ENCODE measurements at places on chromosomes 7 and 10.

GRCh38 chr7:100122067-100122466 is 2.6 kb downstream of the CNPY4 start:
- no peak for DNase-seq

- no peak for DNase-seq
Observed at GRCh38 chr7:146455091-146455655, 338.6 kb downstream of the CNTNAP2 start.

- DNase-seq = no peak
Observed at GRCh38 chr10:113922787-113923570, 68.5 kb downstream of the NHLRC2 start.

DNA sequence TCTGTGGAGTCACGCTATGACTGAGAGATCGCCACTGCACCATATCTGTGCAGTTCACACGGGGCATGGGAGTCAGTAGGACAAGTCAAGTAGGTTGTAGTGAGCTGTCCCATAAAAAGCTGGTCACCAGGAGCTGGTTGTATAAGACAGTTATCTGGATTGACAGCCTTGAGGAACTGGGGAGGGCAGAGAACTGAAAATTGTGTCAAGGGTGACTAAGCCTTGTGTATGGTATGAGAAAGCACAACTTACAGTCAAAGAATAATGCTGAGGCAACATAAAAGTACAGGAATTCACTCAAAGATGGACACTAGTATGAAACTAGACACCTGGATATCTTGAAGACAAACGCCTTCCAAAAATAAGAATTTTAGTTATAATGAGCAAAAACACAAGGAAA is 564.9 kb downstream of the POM121L12 start:
- no peak for DNase-seq

DNA sequence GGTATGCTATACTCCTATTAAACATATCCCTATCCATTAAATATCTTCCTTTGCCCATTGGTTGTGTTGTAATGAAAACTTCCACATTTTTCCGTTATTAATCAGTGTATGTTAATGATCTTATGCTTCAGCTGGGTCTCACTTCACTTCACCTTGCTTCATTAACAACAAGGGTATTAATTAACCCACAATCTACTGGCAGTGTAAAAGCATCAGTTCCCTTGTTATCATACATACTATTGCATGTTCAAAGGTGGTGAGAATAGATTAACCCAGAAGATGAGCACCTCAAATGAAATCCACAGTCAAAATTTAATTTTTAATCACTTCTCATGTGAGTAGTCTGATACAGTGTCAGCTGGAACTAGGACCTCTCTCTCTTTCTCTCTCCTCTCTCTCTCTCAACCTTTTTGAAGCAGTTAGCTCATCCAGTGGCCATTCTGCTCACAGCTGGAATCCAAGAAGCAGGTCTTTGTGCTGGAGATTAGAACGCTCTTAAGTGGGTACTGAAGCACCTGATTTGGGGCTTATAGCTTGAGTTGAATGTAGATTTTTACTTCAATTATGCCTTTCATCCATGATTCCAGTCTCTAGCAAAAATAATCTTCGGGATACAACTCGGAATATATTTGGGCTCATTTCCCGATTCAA is 172.3 kb downstream of the RAPGEF5 start:
- DNase-seq = no peak

DNA sequence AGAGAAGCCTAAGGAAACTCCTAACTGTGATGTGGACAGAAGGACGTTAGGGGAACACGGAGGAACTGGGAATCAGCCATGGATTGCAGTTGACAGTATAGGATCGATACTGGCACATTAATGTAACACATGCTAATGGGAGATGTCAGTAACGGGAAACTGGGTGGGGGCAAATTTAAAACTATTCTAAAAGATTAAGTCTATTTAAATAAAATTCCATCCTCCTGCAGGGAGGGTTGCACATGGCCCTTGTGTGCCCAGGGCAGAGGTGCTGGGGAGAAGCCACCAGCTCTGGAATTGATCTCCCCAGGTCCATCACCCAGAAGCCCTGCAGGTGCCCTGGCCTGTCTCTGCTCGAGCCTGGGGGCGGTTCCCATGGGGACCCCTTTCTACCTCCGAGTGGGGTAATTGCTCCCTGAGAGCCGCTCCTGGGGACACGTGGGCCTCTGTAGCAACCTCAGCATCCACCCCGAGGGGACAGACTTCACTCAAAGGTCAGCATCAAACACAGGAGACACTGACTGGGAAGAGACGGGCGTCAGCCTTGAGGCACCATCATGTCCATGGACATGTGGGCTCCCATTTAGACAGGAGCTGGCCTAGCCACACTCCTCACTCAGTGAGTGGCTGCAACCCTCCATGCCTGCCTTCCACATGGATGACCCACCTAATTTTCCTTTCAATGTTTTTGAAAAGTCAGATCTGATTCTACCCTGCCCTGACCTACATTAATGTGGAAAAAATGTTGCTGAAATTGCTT is 21.1 kb downstream of the SCART1 start:
- DNase-seq = no peak

- DNase-seq = no peak
Observed at GRCh38 chr10:111116762-111117445, 40.1 kb downstream of the ADRA2A start.

GRCh38 chr7:15291699-15292098 is 270.1 kb downstream of the AGMO start:
- no peak for DNase-seq

GRCh38 chr7:27603813-27604212 is 58.9 kb downstream of the HIBADH start:
- no peak for DNase-seq

DNA sequence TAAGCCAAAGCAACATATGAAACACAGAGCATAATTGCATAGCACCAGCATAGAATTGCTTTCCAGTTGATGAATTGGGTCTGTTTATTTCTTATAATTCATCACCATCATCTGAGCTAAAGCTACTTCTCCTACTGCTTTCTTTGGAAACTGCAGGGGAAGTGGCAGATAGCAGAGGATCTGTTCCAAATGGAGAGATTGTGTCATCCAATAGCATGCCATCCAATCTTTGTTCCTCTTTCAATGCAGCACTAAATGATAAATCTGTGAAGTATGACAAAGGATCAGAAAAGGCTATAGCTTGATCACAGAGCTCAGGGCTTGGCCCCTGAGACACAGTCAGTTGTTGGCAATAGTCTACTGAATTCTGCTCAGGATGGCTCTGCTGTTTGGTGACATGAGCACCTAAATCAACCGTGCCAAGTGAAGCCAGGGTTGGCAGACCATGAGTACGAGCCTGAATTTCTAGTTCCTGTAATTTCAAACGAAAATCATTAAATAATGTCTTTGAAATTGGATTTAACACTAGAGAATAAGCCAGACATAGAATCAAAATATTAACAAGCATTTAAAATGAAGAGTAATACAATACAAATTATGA is 90.0 kb downstream of the TFEC start:
- DNase-seq = no peak

- no peak for DNase-seq
Observed at GRCh38 chr7:4882169-4883032, 1.1 kb downstream of the RADIL start.

DNA sequence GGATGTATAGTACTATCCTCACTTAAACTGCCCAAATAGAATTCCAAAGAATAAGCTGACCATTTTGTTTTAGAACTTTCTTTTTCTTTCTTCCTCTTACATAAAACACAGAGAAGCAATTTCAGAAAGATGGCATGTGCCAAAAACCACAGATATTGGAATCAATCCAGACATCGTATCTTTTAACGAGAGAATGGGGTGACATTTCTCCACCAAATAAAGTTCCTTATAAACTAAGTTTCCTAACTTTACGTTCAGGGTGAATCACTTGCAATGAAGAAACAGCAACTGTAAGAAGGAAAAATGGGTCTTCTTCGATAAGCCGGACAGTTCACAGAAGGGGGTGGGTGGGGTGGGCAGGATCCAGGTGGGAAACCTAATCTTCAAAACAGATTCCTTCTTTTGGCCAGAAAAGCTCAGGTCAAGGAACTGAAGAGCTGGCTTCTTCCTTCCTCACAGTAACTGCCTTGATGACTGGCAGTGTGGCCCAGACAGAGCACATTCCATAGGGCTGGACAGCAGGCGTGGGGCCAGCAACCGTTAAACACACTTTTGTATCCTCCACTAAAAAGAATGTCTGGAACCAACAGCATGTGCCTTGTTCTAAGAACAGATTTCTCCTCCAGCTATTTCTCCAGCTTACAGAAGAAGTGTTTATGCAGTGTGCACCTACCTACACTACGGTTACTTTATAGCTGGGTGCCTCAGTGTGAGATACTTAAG is 31.5 kb downstream of the CREB3L2 start:
- no peak for DNase-seq

- DNase-seq = no peak
Observed at GRCh38 chr7:77254429-77254828, 54.8 kb upstream of the FGL2 start.

DNA sequence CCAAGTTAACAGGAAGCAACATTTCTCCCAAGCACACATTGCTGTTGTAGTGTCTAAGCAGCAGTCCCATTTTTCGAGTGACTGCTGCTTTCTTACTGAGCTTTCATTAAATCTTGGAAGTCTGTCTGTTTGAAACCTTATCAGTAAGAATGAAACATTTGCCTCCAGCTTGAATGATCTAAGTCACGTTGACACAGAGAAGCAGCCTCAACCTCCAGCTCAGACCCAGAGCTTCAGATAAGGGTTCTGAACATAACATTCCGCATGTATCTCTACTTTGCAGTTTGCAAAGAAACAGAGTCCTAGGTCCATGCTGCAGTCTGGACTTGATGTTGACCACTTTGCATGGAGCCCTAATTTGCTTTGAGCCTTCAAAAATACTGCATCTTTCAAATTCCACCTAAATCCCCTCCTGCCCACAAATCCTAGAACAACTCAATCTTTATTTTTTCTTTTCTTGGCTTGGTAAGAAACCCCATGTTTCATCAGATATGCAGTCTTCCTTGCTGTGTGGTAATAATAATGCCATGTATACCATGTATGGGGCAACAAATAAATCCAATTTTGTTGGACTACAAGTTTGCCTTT is 698.7 kb upstream of the IGFBP3 start:
- no peak for DNase-seq

- DNase-seq = no peak
Observed at GRCh38 chr10:113705344-113705652, 25.6 kb downstream of the CASP7 start.

DNA sequence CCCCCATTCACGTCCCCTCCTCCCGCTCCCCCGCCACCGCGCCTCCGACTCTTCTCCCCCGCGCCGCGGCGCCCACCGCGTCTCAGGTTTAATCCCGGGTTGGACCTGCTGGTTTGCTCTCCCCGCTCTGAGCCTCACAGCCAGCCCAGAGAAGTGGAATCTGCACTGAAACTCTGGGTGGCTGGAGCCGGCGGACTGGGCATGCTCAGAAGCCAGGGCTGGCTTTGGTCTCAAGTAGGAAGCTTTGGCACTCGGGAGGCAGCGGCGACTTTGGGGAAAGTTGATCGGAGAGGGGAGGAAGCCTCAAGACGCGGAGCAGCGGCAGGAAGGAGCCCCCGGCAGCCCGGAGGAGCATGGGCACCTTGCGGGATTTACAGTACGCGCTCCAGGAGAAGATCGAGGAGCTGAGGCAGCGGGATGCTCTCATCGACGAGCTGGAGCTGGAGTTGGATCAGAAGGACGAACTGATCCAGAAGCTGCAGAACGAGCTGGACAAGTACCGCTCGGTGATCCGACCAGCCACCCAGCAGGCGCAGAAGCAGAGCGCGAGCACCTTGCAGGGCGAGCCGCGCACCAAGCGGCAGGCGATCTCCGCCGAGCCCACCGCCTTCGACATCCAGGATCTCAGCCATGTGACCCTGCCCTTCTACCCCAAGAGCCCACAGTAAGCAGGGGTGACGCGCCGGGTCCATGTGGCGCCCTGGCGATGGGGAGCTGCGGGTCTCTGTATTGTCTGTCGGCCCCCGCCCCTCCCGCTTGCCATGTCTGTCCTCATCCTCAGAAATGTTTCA is at the start of gene PRKG1:
Gene PRKG1, plus strand, starts transcription at position 250 of the 791 bp plus-strand sequence.
- DNase-seq = no peak

DNA sequence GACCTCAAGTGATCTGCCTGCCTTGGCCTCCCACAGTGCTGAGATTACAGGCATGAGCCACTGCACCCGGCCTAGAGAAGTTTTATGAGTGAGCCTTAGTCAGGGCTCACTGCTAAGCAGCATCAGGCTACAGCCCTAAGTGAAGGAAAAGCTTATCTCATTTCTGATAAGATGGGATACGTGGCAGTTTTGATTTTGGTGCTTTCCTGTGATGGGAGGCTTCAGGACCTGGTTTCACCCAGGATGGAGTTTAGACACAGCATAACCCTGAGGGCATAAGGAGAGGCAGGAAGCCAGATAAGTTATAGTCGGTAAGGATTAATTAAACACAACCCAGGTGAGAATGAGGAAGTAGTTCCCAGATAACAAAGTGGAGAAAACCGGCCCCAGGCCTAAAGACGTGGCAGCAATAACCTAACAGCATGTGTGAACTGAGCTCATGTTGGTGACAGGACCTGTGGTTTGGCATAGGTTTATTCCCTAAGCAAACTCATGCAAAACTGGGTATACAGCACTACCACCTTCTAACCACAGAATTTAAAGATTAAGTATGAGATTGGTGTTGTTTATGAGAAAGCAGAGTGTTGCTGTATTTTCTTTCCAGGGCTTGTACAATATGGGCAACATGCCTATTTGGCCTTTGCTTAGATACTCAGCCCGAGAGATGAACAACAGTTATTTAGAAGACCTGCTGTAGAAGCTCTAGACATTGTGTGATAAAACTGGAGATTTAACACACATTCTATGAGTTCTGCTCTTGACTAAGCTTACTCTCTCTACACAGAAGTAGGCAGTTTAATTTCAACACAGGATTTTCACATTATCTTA is 119.4 kb downstream of the COL28A1 start:
- no peak for DNase-seq

GRCh38 chr10:6052247-6053221 is 9.6 kb downstream of the IL2RA start:
- DNase-seq = peak; percentile 74

DNA sequence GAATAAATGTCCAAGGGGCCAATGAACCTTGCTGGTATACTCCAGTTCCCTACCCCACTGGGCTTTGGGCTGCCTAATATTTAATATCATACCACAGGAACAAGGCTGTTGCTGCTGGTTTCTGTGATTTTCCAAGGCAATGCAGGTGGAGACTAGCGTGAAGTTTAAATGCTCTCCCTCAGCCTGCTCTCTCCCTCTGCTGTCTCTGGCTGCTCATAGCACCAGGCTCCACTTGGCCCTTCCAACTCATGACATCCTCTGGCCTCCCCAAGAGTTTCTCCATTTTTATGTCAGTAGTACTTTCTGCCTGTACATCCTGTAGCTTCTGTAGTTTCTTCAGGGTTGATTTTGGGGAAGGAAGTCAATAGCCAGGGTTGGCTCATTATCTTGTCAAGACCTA is 103.5 kb downstream of the LHFPL3 start:
- DNase-seq = no peak

GRCh38 chr10:103732339-103733044 is 122.9 kb downstream of the SH3PXD2A start:
- DNase-seq = no peak

- DNase-seq = no peak
Observed at GRCh38 chr7:45617166-45617565, 43.0 kb downstream of the ADCY1 start.

- no peak for DNase-seq
Observed at GRCh38 chr7:41567731-41568114, 135.2 kb downstream of the INHBA start.
